ENCODE measurements at places on chromosomes 16 and 17.

GRCh38 chr16:17246974-17247732 lies 223.6 kb downstream of the XYLT1 start:
- H3K4me1 ChIP-seq: no peaks in the 10 kb centered on the region
- no peak for DNase-seq
- H3K27ac ChIP-seq: no peak overlapping the region
- no peaks in the 10 kb centered on the region for H3K36me3 ChIP-seq

DNA sequence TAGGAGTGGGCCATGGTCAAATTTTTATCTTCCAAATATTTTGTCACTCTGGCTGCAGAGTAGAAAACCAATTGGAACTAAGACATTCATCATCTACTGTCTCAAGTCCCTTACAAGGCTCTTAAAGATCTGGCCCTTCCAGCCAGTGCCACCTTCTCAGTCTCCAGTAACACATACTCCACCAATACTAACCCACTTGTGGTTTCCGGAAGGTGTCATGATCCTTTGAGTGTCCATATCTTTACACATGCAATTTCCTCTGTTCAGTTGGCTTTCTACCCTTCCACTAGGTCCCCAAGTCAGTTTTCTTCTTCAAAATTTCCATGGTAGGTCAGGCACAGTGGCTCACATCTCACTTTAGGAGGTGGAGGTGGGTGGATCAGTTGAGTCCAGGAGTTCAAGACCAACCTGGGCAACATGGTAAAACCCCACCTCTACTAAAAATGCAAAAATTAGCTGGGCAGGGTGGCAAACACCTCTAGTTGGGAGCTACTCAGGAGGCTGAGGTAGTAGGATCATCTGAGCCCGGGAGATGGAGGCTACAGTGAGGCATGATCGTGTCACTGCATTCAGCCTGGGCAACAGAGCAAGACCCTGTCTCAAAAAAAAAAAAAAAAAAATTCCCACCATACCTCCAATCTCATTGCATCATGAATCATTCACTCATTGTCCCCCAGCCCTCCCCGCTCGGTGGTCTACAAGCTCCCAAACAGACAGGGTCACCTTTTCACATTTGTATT lies 6.0 kb upstream of the GRB2 start:
- no peaks in the 10 kb centered on the region for H3K36me3 ChIP-seq
- H3K27ac ChIP-seq: no peak overlapping the region
- no peak for DNase-seq
- no peak overlapping the region for H3K4me3 ChIP-seq

- H3K36me3 ChIP-seq: no peaks in the 10 kb centered on the region
- no peak overlapping the region for H3K27ac ChIP-seq
- no peaks in the 10 kb centered on the region for H3K27me3 ChIP-seq
- H3K4me1 ChIP-seq: peaks cover under 1% of the 10 kb centered on the region
- DNase-seq: no peak
- no peak overlapping the region for H3K4me3 ChIP-seq
These were observed 273.4 kb upstream of the TNRC6C start for GRCh38 chr17:77684803-77685798.

DNA sequence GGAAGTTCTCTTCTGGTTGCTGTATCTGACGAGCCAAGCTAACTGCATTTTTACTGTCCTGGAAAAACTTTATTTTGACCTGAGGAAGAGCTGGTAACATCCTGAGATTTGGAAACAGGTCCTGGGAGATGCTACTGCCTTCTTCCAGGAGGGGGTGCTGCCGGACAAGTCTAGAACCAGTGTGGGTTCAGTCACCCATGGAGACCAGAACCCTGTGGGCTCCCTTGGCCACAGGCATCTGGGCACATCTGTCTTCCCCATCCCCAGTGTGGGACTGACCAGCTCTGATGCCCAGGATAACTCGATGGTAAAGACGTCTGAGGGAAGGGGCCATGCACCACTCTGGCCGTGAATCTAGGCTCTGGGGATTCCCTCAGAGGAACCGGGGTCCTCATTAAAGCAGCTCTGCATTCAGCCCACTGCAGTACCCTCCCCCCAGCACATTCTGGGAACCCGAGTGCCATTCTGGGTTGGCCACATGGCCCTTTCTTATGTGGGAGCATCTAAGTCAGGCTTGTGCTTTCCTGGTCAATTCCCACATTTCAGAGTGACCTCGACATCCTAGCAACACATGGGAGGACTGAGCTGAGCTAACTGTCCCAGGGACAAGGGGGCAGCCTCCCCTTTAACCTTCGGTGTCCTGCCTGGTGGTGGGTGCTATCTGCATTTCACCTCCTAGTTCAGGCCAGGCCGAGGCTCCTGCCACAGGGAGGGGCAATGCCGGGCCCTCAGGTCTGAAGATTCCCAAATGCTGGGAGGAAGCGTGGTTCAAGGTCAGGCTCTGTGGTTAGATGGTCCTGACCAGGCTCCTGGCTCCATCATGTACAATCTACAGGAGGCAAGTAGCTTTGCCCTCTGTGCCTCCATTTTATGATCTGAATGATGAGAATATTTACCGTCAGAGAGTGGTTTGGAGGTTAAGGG lies 6.4 kb downstream of the C16orf86 start:
- H3K27ac ChIP-seq: no peak overlapping the region
- H3K36me3 ChIP-seq: no peaks in the 10 kb centered on the region
- DNase-seq: no peak
- no peaks in the 10 kb centered on the region for H3K27me3 ChIP-seq

DNA sequence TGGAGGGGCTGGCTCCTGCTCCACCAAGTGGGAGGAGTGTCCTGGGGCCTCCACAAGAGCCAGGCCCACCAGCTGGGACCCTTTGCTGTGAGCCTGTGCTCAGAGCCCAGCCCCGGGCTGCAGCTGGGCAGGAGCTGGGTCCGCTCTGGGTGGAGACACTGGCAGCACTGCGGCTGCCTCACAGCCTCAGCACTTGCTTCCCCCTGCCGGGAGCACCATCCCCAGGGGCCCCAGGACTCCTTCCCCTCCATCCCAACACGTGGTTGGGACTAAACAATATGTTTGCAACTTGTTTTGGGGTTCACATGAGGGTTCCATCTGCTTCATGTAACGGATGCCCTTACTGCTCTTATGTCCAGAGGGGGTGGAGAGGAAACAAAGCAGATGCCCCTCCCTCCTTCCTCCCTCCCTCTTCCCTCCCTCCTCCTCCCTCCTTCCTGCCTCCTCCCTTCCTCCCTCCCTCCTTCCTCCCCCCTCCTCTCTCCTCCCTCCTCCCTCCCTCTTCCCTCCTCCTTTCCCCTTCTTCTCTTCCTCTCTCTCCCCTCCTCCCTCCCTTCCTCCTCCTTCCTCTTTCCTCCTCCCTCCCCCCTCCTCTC lies 16.3 kb upstream of the CBFA2T3 start:
- H3K27ac ChIP-seq: peak overlapping the region; percentile 64
- H3K4me1 ChIP-seq: peaks cover 10% of the 10 kb centered on the region

DNA sequence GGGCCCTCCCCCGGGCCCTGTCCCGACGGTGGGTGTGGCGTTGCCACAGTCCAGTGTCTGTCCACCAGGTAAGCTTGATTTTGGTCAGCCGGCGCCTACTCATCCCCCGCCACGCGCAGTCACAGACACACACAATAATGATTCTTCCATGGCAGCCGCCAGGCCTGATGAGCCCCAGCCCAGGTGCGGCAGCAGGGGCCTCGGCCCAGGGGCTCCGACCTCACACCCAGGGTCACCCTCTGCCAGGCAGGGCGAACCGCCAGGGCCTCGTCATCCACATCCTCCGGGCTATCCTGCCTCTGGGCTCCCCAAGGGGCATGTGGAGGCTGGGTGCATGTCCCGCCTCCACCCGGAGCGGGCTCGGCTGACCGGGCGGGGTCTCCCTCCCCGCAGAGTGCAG lies 7.5 kb downstream of the TPSG1 start:
- DNase-seq: no peak
- no peaks in the 10 kb centered on the region for H3K4me1 ChIP-seq
- H3K27ac ChIP-seq: no peak overlapping the region
- H3K36me3 ChIP-seq: no peaks in the 10 kb centered on the region
- no peak overlapping the region for H3K4me3 ChIP-seq
- no peaks in the 10 kb centered on the region for H3K27me3 ChIP-seq

DNA sequence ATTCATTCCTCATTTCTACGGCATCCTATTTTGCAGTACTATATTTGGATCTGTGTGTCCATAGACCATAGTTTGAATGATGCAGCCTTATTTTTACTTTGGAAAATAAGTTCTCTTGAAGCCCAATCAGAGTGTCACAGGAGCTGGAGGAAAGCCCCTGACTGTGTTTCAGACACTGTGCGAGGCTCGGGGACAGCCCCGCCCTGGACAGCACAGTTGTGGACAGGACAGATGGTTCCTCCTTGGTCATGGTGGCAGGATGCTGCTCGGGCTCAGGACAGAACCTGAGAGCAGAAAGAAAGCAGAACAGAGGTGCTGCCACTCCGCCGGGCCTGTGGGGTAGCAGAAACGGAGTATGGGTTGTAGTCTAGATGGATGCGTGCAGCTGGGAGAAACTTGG lies 22.9 kb downstream of the BANP start:
- no peaks in the 10 kb centered on the region for H3K27me3 ChIP-seq
- no peaks in the 10 kb centered on the region for H3K36me3 ChIP-seq
- no peak for DNase-seq
- no peak overlapping the region for H3K27ac ChIP-seq

- H3K27me3 ChIP-seq: no peaks in the 10 kb centered on the region
- no peak overlapping the region for H3K27ac ChIP-seq
- DNase-seq: no peak
- no peak overlapping the region for H3K4me3 ChIP-seq
These were observed 92.4 kb upstream of the CDC42EP4 start for GRCh38 chr17:73404246-73404645.

- no peak for DNase-seq
- no peaks in the 10 kb centered on the region for H3K36me3 ChIP-seq
- H3K27ac ChIP-seq: peak overlapping the region; percentile 79
- peaks cover 74% of the 10 kb centered on the region for H3K4me1 ChIP-seq
These were observed 1.2 kb upstream of the NFATC3 start for GRCh38 chr16:68083861-68084503.

GRCh38 chr16:89315791-89316581 lies 98.5 kb downstream of the ZNF778 start:
- H3K4me3 ChIP-seq: peak overlapping the region; percentile 51
- peaks cover 4% of the 10 kb centered on the region for H3K36me3 ChIP-seq
- no peaks in the 10 kb centered on the region for H3K27me3 ChIP-seq
- peak; percentile 83 for DNase-seq
- peak overlapping the region; percentile 81 for H3K27ac ChIP-seq
- peaks cover 89% of the 10 kb centered on the region for H3K4me1 ChIP-seq

DNA sequence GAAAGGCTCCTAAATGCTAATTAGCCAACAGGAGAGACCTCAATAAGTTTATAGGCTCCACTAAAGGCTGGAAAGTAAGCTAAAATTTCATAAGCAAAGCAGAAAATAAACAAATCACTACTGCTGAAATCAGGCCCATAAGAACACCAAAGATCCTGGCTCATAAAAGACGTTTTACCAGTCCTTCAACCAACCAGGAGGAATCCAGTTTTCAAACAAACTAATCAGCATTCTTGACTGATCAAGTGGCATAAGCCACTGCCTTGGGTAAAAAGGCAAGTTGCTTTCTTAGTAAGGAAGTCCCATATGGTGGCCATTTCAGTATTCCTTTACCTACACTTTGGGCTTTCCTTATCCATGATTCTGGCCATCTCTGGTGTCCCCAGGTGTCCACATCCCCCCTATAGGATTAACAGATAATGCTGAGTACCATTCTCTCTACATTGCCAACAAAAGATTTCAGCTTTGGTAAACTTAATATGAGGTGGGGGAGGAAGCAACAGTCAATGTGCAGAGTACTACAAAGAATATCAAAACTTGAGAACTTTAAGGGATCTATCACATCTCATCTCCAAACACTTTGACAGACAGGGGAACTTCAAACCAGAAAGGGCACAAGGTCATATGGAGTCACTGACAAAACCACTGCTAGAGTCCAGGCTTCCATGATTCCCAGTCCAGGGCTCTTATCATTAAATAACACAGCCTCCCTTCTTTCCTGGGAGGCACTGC lies 1.3 kb downstream of the TOM1L2 start:
- no peak for DNase-seq
- H3K36me3 ChIP-seq: no peaks in the 10 kb centered on the region
- H3K4me3 ChIP-seq: peak overlapping the region; percentile 59
- peak overlapping the region; percentile 79 for H3K27ac ChIP-seq
- peaks cover 33% of the 10 kb centered on the region for H3K4me1 ChIP-seq

DNA sequence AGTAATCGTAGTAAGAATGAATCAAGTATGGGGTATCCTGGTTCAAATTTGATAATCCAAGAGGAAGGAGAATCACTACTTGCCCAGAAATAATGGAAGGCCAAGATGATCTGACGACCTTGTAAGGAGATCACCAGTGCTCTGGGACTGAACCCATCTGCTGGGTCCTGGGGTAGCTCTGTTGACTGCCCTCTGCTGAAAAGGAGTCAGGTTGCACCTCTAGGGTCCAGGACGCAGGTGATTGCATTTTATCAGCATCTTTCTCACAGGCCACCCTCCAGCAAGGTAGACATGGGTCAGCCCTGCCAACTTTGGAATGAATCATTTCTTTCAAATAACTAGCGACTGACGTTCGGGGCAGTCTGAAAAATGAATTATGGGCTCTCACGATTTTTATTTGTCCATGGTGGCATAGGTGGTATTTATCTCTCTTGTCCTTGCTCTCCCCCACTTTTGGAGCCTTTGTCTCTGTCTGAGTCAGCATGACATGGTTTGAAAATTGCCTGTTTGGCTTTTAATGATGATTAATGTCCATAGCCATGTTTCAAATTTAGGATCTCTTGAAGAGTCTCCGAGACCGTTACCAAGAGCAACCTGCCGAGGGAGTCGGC lies 163.7 kb downstream of the MSI2 start:
- H3K4me3 ChIP-seq: no peak overlapping the region
- no peaks in the 10 kb centered on the region for H3K4me1 ChIP-seq
- no peaks in the 10 kb centered on the region for H3K36me3 ChIP-seq
- no peak overlapping the region for H3K27ac ChIP-seq
- no peaks in the 10 kb centered on the region for H3K27me3 ChIP-seq

GRCh38 chr17:7437950-7438614 lies 1.2 kb upstream of the FGF11 start:
- H3K27ac ChIP-seq: no peak overlapping the region
- H3K4me1 ChIP-seq: peaks cover 50% of the 10 kb centered on the region
- DNase-seq: peak; percentile 24
- no peaks in the 10 kb centered on the region for H3K36me3 ChIP-seq
- H3K4me3 ChIP-seq: peak overlapping the region; percentile 24

DNA sequence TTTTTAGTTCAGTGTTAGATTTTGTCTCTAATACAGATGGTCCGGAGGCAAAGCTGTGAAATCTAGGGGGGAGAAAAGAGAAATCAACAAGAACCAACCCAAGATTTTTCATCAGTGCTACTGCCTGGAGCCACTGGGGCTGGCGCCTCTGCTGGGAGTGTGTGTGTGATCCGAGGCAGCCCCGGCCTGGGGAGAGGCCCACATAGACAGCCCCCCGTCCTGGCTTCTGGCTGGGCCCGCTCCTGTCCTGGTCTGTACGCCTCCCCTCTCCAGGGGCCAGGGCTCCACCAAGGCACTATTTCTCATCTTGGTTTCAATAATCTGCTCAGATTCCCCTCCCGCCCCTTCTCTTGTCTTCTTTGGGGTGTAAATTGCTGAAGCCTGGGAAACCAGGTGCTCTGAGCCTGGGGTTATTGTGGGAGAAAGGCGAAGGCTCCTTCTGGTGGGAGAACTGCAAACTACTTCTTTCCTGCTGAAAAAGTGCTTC lies 7.8 kb downstream of the BAHCC1 start:
- H3K27ac ChIP-seq: no peak overlapping the region
- no peak for DNase-seq
- H3K27me3 ChIP-seq: peaks cover 67% of the 10 kb centered on the region
- peaks cover 18% of the 10 kb centered on the region for H3K4me1 ChIP-seq
- H3K36me3 ChIP-seq: no peaks in the 10 kb centered on the region

Data from CD8-positive, alpha-beta memory T cell (primary cell).